ENCODE measurements at places on chromosomes 3 and 15.

GRCh38 chr15:65409036-65409631 lies 13.6 kb downstream of the IGDCC4 start:
- DNase-seq, result no peak

DNA sequence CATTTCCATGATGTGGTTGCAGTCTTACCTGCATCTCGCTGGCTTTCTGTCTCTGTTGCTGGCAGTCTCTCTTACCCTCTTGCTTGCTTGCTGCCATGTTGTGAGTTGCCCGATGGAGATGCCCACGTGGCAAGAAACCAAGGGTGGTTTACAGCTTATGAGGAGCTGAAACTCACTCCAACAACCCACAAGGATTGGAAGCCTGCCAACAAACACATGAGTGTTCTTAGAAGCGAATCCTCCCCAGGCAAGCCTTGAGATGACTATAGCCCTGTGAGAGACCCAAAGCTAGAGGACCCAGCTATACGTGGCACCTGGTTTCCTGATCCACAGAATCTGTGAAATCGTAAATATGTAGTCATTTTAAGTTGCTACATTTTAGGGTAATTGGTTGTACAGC lies 490.9 kb upstream of the ADAMTS9 start:
- no peak for DNase-seq

GRCh38 chr3:160330109-160330508 lies 68.9 kb downstream of the IFT80 start:
- no peak for DNase-seq

GRCh38 chr15:37135225-37135624 lies 34.9 kb upstream of the MEIS2 start:
- DNase-seq, result no peak

DNA sequence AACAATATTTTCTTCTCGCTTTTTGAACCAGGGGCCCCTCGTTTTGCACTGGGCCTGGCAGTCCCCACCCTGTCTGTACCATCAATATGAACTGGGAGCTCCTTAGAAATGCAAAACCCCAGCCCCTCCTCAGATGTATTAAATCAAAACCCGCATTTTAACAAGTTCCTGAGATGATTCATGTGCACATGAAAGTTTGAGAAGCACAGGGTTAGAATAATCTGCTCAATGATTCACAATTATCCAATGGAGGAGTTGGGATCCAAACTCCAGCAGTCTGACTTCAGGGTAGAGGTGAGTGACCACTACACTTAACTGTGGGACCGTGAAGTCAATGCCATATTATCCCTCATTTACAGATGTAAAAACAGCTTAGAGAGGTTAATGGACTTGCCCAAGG lies 256.4 kb downstream of the IGSF11 start:
- DNase-seq, result no peak

DNA sequence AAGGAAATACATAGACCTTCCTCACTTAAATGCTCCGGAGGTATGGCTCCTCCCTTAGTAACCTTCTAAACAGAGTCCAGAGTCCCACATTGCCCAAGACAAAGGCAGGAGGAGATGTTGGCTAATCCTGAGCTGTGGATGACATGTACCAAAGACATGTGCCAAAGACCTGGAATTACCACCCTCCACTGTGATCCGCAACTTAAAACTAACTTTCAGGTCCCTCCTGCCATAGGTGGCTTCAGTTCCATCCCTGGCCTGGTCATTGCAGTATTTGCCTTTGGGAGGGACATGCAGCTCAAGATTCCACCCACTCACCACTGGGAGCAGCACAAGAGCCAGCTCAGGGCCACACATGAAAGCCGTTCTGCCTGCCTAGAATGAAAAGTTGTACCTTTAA lies 28.0 kb downstream of the MYZAP start:
- DNase-seq, result no peak

Data from anterior cingulate cortex (tissue), 58 donors.